ENCODE measurements at places on chromosomes 16 and 17.

DNA sequence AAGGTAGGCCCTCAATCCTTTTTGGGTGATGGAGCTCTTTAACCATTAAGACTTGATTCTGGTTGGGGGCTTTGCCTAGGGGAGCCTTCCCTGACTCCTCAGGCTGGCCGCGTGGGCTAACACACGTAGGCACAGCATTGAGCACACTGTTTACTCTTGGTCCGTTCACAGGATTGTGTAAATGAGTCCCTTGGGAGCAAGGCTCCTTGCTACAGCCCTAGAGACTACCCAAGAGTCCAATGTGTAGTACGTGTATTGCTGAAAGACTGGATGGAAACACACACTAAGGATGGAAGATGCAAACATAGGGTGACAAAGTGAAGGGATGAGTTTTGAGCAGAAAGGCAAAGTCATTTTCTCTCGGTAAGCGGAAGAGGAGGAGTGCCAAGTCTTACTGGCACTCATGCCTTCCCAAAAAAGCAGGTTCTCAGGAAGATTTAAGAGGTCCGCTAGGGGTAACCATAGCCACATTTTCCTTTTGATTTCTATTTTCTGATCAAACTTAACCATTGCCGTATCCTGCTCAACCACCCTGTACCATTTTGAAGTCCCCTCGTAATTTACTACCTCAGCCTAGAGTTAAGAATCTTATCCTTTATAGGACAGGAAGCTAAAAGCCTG is 911 bp upstream of the ITGA2B start:
- DNase-seq, result no peak

DNA sequence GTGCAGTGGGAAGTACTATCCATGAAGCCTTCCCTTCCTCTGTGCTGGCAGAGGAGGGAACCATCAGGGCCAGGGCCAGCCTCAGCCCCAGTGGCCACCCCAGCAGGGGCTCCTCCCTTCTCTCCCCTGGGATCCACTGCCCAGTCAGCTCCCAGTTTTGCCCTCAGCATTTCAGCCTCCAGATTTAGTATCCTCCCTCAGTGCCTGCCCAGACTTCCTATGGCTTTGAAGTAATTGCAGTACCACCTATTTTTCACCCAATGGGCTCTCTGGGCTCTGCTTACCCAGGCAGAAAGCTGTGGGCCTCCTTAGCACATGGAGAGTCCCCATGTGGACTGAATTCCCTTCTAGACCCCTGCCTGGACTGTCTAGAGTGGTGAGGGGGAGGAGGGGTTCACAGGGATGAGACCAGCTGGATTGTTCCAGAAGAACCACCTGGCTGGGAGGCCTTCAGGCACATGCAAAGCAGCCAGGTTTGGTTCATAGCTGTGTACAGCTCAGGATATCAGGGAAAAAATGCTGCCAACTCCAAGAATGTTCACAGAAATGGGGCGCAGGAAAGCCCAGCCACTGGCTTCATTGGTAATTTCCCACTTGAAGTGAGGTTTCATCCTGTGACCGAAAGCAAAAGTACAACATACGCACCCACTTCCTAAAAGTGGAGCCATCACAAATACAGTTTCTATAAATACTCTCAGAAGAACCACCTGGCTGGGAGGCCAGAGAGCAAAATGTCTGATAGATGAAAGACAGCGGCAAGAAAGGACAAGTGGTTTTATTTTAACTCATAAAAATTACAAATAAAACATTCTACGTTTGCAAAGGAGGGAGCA is 15.2 kb upstream of the HERPUD1 start:
- no peak for DNase-seq

DNA sequence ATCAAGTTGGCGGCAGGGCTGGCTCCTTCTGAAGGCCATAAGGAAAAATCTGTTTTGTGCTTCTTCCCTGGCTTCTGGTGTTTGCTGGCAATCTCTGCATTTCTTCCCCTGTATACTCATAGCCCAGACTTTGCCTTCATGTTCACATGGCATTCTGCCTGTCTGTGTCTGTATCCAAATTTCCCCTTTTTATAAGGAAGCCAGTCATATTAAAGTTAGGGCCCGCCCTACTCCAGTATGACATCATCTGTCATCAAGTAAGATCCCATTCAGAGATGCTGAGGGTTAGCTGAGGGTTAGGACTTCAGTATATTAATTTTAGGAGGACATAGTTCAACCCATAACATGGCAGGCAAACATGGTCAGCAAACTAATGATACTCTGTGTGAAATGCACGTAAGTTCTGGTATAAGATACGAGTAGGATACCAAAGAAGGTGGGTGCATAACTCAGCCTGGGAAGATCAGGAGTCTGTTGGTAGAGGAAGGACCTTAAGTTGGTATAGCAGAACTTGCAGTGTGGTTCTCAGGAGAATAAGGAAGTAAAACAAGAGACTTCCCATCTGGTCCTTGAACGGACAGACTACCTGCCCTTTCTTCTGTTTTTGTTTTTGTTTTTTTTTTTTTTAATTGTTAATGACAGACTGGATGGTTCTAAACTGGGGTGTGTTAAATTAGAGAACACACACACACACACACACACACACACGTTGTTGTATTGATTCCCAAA is 13.9 kb downstream of the MAP2K6 start:
- DNase-seq, result no peak

- DNase-seq, result no peak
Observed at GRCh38 chr17:34603974-34604373, 24.6 kb downstream of the TMEM132E start.

GRCh38 chr16:85757341-85757822 is 6.5 kb upstream of the C16orf74 start:
- no peak for DNase-seq

DNA sequence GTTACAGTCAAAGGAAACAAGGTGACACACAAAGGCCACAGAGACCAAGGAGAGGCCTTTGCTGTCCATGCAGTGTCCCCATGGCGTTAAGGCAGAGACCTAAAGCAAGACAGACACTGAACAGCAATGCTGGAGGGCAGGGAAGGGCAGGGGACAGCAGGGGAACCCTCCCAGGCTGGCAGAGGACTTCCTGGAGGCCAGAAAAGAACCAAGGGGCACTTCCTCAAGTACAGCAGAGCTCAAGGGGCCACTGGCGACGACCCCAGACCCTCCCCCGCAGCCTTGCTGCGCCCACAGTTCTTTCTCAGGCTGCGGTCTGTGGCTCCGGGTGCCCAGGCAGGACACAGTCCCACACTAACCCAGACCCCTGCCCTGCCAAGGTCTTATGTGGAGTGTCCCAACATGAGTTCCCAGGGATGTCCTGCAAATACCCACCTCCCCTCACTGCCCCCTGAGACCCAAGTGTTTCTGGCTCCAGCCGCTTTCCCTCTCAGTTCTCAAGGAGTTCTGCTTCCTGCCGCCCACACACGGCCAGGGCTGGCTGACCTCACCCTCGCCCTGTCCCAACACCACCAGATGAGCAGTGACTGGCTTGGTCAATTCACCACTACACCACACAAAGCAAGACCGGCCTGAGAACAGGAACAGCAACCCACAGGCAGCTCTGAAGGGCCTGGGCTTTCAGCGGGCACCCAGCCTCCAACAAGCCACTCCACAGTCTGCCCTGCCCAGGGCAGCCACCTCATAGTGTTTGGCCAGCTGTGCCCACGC is 4.2 kb downstream of the CLCN7 start:
- DNase-seq, result no peak

GRCh38 chr17:49390548-49391324 is 23.9 kb downstream of the PHB1 start:
- DNase-seq, result no peak

DNA sequence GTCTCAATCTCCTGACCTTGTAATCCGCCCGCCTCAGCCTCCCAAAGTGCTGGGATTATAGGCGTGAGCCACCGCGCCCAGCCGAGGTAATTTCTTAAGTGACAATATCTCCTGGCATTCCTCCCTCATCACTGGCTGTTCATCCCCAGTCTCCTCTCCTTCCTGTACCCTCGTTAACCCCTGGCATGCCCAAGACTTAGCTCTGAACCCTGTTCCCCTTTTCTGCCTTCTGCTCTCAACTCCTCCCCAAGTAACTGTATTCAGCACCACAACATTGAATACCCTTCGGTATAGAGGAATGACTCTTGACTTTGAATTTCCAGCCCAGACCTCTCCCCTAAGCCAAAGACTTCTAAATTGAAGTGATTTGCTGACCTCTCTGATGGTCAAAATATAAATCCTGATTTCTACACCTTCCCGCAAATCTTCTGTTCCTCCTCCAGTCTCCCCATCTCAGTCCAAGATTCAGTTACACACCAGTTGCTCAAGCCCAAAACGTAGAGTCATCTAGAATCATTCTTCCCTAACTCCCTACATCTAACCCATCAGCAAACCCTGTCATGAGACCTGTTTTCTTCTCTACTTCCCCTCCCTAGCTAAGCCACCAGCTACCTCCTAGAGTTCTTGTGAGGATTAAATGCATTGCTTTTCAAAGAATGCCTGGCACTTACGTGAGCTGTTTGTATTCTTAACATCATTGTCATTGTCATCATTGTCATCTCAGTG is 14.8 kb downstream of the PMP22 start:
- DNase-seq, result no peak

GRCh38 chr17:18129041-18129502 is 20.5 kb downstream of the MYO15A start:
- peak; percentile 4 for DNase-seq

- no peak for DNase-seq
Observed at GRCh38 chr17:39225308-39225958, at the start of gene STAC2. STAC2 (minus strand) TSS chr17:39225945; CDS start chr17:39225502, 443 bp downstream.
